ENCODE measurements at places on chromosomes 2 and 18.

DNA sequence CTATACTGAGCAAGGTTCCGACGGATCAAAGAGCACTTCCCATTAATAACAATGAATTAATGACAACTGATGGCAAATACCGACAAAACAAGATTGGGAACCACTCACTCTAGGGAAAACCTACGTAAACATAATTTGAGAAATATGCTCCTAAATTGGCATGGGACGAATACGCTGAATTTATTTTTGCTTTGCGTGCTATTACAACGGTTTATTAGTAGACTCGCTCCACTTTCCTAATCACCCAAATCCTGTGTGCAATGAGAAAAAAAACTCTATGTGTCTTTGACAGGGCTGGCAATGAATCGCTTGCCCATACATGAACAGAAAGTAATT, 536 bp upstream of the SLC25A12 start:
- no peak for DNase-seq

DNA sequence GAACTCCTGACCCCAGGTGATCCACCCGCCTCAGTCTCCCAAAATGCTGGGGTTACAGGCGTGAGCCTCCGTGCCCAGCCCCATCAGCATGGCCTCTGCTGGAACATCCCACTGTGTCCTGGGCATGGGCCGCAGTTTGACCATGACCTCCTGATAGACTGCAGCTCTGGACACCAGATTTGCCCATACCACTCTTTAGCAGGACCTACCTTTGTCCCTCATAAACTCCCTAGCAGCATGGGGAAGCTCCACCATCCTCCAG, 92.6 kb downstream of the MYCN start:
- no peak for DNase-seq

GRCh38 chr2:110834134-110834827, 101.9 kb downstream of the ACOXL start:
- no peak for DNase-seq

GRCh38 chr18:25167612-25168410, 184.2 kb downstream of the ZNF521 start:
- DNase-seq = no peak

- DNase-seq = no peak
Measured at GRCh38 chr2:67891642-67892041, 171.2 kb downstream of the C1D start.

- no peak for DNase-seq
Measured at GRCh38 chr2:230410861-230411569, 5.0 kb upstream of the SP100 start.

- DNase-seq = no peak
Measured at GRCh38 chr2:73285159-73285739, 971 bp upstream of the FBXO41 start.

DNA sequence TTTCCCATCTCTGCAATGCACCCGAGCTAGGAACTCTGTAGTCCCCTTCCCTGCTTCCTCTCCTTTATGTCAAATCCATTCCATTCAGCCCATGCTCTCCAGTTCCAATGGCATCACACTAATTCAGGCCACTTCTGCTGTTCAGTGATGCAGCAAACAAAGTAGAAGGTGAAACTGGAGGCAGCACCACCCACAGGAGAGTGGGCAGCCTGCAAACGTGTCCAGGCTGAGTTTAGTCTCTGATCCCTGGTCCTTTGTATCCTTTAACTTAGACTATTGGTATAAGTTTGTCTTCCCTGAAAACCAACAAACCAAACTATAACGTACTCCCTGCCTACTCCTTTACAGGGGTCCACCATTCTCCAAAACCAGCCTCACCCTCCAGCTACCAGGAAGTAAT, 14.7 kb upstream of the KCTD1 start:
- no peak for DNase-seq

DNA sequence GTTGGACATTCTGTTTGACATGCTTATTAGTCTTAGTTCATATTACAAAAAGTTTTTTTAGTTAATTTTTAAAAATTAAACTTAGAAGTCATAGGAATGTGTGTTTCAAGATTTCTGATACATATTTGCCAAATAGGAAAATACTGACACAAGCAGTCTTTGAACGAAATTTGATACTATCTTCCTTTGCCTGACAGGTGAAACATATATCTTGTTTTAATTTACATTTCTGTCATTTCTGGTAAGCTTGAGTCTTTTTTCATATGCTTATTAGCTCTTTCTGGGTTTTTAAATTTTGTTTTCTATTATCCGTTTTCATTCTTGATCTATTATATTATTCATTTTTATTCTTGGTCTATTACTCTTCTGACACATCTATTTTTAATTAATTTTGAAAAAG, 24.5 kb downstream of the ITGAV start:
- no peak for DNase-seq

- no peak for DNase-seq
Measured at GRCh38 chr2:232662486-232663260, 29.3 kb downstream of the EFHD1 start.

DNA sequence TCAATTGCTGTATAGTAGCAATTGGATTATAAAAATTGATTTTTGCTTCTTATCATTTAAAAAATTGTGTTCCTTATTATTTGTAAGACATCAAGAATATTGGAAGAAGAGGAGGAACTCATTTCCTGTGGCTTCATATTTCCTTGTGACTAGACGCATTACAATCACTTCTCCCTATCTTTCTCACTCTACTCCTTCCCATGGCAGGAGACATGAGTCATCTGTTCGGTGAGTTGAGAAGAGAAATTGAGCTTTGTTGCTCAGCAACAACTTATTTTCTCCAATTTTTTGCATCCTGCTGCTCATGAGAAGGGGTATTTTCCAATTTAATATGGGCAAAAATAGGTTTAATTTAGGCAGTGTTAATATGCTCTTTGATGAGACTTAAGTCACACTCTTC, 1783.9 kb downstream of the SUCLG1 start:
- DNase-seq = no peak

DNA sequence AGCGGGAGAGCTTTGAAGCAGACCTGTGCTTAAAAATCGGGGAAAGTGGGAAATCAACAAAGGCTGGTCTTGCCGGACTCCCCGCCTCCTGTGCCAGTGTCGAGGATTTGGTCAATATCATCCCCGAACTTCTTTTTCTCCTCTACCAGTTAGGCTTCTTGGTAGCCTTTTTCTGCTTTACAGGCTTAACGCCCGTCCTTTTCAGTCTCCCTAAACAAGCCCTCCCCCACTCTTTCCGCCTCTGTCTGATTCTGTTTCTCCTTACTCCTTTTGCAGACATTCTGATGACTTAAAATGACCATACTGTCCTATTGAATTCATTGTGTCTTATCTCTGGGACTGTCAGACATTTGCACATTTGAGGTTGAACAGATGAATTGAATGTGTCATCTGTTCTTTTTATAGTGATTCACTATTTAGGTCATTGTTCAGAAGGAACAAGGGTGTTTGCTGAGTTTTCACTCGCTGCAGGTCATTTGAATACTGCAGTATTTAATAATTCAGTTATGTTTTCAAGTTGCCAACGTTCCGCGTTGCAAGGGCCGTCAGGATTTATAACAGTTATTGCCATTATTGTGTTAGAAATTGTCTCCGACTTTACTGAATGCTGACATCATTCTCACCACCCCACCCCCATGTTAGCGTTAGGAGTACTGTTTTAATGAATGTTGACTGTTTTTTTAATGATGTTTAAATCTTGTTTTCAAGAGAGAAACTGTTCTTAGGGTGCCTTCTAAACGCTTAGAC, 1.1 kb downstream of the ITGAV start:
- no peak for DNase-seq

- DNase-seq = peak; percentile 92
Measured at GRCh38 chr2:226818930-226819329, 16.9 kb upstream of the RHBDD1 start.

DNA sequence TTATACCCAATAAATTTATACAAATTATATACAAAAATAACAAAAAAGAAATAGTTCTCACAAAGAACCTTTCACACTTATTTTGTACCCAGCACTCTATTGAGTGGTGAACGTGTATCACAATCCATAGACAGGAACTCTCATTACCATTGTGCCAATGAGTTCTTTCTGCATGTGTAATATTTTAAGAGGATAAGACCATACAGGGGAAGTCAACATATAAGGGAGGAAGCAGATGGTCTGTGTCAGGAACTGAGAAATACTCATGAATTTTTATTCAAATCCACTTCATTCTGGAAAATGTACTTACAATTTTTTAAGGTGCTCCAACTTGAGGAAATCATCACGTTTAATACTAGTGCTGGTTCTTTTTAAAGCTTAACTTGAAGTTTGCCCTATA, 27.1 kb upstream of the ELOA2 start:
- no peak for DNase-seq

DNA sequence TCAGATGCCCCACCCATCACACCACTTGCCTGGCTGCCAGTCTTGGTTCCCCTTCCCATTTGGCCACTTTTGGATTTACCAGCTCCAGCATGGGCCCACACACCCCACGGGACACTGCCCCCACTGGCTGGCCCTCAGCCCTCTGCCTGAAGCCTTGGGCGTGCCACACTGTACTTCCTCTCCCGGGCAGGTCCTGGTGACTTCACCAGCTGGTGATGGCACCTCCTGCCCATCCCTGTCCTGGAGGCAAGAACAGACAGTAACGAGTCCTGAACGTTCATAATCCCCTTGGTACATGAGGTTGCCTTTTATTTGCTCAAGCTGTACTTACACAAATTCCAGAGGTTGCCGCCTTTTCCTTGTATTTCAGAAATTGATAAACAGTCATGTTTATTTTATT, 81.1 kb downstream of the TMEM17 start:
- no peak for DNase-seq

GRCh38 chr18:64982414-64983055, 768.3 kb upstream of the CDH7 start:
- no peak for DNase-seq

DNA sequence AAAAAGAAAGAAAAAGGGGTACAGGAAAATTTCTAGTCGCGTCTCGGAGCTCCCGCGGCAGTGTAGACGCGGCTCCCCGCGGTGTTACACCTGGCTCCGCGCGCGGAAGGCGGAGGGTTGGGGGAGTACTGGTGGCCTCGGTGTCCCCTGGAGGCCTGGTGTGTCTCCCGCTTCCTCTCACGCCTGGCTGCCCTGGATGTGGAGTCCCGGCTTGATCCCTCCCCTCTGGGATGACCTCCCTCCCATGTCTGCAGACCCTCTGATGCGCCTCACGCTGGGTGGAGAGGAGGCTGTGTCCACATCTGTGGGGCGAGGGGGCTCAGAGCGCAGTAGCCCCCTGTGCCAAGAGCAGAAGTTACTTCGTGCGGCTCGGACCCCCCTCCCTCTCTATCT, 1.2 kb downstream of the KIF5C start:
- DNase-seq = peak; percentile 12

- DNase-seq = no peak
Measured at GRCh38 chr18:37476182-37476581, 89.4 kb downstream of the CELF4 start.

- no peak for DNase-seq
Measured at GRCh38 chr2:140863713-140864112, 1267.1 kb downstream of the LRP1B start.

DNA sequence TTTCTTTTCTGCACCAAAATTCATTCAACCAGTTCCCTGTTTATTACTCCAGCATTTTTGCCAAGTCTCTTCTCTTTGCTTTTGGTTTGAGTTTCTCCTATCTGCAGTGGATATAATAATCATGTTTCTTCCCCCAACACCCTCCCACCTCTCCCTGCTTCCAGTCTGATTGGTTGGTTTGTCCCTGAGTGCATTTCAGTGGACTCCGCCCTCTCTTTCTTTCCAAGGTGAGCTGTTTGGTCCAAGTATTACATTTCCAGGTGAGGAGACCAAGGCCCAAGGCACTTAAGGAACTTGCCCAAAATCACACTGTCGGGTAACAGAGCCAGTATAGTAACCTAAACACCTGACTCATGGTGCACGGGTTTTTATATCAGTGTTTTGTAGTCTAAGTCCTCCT, 17.7 kb downstream of the MRO start:
- DNase-seq = no peak

DNA sequence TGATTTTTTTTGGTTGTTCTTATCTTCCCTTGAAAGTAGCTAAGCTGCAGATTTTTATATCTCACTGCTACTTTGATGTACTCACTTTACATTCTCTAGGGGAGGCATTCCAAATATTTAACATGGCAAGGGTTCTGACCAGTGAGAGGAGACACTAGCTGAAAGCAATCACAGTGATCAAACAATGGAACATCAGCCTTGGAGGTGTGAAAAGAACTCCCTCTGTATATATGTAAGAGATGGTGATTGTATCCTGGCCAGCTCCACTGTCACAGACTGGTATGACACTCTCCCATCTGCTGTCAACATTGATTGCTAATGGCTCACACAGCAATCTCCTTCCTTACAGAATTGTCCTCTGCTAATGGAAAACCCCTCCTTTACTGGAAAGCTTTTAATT, 291.7 kb upstream of the CDH19 start:
- DNase-seq = no peak

GRCh38 chr2:22692746-22693145, 692.2 kb upstream of the KLHL29 start:
- no peak for DNase-seq
